Activated T-helper 1 cell treated with anti-CD3 and anti-CD28 coated beads, Interleukin-12 subunit alpha, Interleukin-12 subunit beta, Interleukin-2, Interleukin-4 antibody, amounts not matched to agents 30 ng/mL and 10 ng/mL and 1 ng/mL, durations not matched to agents 14 hours and 24 hours and 36 hours (primary cell): ENCODE measurements at places on chromosomes 13 and 19.

DNA sequence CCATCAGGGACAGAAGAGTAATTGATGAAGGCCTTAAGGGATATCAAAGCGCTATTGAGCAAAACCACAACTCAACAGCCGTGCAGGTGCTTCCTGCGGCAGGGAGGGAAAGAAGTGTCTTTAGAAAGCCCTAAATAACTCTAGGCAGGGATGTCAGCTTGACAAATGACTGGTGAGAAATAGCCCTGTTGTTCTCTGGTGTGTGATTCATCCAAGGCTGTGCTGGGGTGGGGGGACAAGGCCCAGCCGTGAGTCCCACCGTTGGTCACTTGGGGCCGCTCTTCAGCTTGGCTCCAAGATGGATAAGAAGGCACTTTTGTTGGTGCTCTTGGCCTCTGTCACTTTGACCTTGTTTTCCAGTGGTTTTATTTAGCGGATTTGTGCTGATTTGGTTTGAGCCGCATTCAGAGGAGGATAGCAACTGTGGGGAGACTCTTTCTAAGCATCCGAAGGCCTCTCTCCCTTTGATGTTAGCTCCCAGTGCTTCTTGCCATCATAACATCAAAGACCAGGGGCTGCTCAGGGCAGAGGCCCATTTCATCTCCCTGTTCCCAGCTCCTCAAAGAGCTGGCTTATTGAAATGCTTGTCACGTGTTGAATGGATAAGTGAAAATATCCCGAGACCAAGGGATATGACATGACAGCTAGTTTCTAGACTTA, 130.3 kb upstream of the SERP2 start:
- no peak for DNase-seq

DNA sequence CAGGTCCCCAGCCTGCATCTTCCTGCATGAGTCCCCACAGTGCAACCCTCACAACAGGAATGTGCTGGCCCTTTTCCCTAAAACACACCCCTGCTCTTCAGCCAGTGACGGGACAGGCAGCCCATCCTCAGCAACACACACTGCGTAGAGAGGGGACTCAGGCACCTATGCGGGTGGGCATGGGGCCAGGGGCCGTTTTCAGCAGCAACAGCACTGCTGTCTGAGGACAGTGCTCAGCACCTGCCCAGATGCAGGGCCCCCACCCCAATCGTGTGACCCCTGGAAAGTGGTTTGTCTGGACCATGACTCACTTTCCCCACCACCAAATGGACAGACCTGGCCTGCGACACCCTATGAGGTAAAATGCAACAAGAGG, 28.0 kb upstream of the ISYNA1 start:
- DNase-seq, result no peak

GRCh38 chr13:24452044-24452443, 60.5 kb downstream of the PARP4 start:
- no peak for DNase-seq

GRCh38 chr19:17943274-17944221, 10.7 kb downstream of the CCDC124 start:
- no peak for DNase-seq
